ENCODE measurements at places on chromosomes 12 and 14. TPM values are rescaled to one million over a fixed set of nuclear protein-coding genes. Genes with fewer than 3 reads are reported as not detected.

- DNase-seq, result peak; percentile 24
Measured at GRCh38 chr14:31479027-31479426, 8.8 kb downstream of the GPR33 start.

DNA sequence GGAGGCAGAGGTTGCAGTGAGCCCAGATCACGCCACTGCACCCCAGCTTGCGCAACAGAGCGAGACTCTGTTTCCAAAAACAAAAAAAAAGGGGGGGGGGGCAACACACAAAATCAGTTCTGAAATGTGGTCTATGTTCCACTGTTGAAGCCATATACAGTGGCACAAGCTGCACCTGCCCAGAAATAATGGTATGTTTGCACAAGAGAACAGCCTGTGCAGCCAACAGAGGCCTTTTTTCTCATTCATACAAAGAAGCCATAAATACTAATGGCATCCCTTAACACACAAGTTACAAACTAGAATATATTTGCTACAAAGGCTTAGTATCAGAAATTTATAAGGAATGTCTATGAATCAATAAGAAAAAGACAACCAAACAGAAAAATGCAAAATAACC, 37.1 kb downstream of the ITPR2 start:
- no peak for DNase-seq

Gene LGMN
- 118 TPM for total RNA-seq

DNA sequence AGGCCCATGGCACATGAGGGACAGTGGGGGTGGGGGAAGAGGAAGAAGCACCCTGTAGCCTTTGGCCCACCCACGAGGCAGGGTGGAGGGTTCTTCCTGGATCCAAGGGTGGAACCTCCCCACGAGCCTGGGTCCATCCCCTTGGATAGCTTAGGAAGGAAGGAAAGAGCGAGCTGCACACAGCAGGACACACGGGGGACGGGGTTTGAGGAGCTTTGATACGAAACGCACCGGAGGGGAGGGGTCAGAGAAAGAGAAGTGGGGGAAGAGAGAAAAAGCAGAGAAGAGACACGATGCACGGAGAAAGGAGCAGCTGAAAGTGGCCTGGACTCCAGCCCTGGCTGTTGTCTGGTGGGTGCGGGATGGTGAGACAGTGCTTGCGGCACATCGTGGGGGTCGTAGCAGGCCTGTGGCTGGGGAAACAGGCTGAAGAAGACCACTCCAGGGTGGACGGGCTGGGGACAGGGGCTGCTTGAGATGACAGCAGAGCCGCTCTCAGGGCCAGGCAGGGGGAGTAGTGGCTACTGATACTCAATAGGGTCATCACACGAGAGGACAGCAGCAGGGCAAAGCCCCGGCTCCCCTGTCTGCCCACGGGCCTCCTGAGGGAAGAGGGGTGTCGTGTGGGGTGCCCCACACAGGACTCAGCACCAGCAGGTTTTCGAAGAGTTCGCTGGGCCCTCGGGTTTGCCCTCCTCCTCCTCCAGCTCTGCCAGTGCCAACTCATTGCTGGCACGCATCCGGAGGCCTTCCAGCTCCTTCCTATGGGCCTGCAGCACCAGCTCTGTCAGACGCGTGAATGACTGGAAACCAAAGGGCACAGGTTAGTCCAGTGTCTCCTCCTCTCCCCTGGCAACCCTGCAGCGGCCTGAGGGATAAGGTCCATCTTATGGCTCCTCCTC, 5.4 kb upstream of the GPX2 start:
- no peak for DNase-seq

GRCh38 chr12:22731236-22731635, 106.3 kb downstream of the ETNK1 start:
- DNase-seq, result no peak

- DNase-seq, result peak; percentile 95
Measured at GRCh38 chr14:25484235-25484634, 434.3 kb upstream of the STXBP6 start.

DNA sequence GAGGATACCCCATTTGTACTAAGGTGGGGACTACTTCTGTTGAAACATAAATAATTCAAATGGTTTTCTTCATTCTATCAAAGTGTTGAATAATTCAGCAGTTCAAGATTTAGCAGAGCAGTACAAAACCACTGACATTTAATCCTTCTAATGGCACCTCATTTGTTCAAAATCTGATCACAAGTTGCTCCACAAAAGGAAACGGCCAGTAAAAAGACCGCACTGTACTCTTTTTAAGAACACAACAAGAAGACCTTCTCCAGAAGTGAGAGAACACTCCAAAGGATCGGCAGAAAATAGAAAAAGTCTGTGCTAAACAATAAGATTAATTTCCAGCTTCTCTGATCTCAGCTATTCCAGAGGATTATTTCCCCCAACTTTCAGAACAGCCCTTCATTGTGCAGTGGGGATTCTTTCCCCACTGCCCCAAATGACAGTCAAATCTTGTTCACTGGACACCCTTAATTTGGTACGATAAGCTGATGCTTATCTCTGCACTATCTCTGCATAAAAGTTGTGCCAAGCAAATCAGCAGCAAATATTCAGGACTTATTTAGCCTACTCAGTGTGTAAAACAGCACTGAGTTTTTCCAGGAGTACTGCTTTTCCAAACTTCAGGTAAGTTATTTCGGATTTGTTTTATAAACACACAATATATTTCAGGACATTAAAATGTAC, 5.2 kb downstream of the MPHOSPH9 start:
- DNase-seq, result no peak

Gene SIX6
- total RNA-seq, result not detected

DNA sequence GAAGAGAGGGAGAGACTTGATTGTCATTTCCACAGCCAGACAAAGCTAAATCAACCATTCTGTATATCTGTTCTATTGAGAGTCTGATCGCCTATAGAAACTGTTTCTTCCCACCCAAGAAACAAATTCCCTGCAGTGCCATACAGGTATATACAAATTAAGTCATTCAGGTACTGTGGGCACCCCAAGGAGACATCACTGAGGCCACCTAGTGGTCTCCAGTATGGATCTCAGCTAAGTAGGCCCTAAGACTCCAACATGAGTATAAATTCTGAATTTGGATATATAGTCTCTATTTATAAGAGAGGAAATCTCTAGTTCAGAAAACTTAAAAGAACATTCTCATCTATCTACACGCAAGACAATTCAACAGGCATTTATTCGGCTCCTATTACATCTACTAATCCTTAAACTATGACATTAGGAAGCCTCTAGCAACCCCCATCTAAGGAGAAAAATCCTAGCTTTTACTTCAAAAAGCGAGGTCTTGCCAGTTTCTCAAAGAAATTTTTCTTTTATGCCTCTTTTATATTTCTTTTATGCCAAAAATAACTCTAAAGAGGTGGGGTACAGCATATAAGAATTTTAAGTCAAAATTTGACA, 62.6 kb downstream of the DCAF5 start:
- no peak for DNase-seq

Gene SELPLG
- 9.1 TPM for total RNA-seq

- DNase-seq, result no peak
Measured at GRCh38 chr12:26940516-26941214, 2.4 kb downstream of the FGFR1OP2 start.

DNA sequence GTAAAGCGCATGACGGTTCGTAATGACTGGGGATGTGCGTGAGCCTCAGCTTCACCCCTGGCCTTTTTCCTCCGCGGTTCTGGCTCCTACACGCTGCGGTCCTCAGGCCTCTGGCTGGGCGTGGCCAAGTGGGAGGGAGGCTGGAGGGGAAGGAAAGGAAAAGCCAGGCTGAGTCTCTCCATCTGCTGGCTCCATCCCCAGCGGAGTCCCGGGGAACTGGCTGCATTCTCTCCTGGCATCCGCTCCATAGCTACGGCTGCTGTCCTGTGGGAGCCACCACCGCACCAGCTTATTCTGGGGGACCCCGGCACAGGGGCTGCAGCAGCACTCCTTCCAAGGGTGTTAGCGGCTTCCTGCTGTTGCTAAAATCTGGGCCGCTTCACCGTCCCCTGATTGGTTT, 68.2 kb upstream of the SLC24A4 start:
- DNase-seq, result no peak

DNA sequence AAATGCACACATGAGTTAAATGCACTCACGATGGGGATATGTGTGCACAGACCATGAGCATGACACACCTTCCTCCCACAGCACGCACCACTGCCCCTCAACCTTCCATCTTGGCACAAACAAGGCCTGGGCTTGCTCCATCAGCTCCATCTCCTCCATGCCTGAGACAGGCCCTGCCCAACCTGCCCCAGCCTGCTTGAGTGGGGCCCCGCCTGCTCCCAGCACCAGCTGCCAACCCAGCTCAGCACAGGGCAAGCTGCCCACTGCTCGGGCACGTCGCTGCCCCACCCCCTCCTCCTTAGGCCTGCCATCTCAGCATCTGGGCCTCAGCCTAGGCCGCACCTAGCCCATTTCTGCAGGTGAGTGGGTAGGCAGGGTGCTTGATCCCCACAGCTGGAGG, 27.6 kb upstream of the KRT78 start:
- no peak for DNase-seq

Gene GPRC5A
- 4.1 TPM for total RNA-seq

Gene HPD
- total RNA-seq, result 0.72 TPM

DNA sequence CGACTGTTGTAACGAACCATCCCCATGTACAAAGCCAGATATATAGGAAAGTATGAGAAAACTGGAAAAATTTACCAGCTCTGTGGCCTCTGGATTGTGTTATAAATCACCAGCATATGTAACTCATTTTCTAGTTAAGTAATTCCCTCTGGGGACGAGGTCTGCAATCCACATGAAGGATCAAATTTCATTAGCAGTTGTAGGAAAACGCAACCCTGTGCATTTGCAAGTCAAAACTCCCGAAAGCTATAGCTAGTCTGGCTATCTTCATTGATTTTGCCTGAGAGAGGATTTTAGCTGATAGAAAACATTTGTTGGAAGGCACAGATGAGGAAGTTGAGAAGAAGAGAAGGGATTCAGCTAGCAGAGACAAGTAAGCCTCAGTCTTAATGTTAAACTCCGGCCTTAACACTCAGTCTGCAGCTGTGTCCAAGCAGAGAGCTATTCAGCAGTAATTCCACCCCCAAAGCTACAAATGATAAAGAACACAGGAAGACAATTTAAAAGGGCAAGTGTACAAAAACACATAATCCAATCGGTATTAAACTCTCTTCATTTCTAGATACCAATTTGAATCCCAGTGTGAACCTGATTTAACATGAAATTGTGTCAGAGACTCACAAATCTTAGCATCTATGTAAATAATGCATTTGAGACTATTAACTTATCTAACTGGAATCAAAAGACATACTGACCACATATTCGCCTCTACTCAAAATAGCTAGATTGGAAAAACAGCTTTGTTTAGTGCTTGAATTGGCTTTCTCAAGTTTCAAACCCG, 54.2 kb upstream of the CERS5 start:
- DNase-seq, result peak; percentile 70

Gene DNAJC22
- 2.2 TPM for total RNA-seq

DNA sequence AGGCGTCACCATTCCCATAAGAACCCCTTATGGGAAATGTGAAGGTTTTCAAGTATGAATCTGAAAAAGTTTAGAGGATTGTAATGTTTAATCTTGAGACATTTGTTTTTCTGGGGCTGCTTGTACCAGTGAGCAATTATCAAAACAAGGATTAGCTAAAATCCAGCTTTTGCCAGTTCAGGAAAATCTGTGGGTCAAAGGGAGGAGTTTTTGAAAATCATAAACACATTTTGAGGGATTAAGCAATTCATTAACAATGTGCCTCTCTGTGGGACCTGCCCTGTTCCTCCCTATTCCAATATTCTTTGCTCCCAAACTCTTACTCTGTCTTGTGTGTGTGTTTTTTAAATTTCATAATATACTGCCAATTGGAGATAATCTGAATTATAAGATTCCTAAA, 11.7 kb upstream of the DAAM1 start:
- DNase-seq, result no peak

GRCh38 chr12:1217191-1217949, 226.3 kb downstream of the ERC1 start:
- DNase-seq, result peak; percentile 36

Gene ENDOU
- total RNA-seq, result 0.50 TPM

- no peak for DNase-seq
Measured at GRCh38 chr14:96164861-96165490, 39.7 kb upstream of the BDKRB2 start.

DNA sequence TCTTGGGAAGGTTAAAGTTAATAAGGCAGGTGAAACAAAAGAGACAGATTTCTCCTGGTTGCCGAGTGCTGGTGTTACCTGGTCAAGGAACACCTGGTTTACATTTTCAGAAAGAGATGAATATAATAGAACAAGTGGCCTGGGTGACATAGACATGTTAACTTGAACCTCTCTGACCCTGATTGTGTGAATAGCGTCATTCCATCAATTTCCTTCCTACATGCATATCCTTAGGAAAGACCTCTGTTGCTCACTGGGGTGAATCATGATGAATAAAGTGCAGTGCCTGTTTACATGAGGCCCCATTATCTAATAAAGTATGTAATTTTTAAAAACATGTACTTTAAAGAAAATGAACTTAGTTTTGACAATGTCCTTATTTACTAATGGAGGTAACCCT, 1822.9 kb upstream of the FLRT2 start:
- DNase-seq, result no peak

Gene CMA1
- total RNA-seq, result not detected

- DNase-seq, result peak; percentile 58
Measured at GRCh38 chr14:53953002-53953827, 3.4 kb downstream of the BMP4 start.

DNA sequence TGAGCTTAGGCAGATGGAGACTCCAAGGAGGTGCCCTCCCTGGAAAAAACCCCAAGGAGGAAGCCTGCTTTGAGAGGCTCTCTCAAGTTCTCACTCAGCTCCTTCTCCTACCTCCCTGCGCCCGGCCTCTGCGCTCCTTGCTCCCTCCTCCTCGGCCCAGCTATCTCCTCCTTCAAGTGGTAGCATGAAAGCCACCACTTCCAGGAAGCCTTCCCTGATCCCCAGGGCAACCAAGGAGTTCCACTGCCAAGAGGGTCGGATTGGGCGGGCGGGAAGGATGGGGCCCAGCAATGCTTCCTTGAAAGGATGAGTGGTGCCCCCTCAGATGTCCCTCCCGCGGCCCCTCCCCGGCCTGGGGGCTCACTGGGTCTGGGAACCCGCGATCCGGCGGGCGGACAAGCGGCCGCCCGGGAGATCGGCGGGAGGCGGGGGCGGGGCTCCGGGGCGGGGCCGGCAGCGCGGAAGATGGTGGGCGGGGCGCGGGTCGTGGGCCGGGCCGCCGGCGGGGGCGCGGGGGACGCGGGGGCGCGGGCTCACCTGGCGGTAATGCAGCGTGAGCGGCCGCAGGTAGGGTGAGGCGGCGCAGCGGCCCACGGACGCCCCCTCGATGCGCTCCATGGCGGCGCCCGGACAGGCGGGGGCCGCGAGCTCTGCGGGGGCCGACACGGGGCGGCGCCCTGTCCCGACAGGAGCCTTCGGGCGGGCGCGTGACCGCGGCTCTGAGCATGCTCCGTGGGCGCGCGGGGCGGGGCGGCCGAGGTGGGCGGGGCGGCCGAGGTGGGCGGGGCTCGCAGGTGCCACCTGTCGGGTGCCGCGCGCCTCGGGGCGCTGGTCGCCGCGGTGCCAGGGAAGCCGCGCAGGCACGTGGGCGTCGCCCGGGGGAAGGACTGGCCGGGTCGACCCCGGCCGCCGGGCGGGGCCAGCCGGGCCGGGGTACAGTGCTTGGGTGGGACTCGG, at the start of gene NUDT14:
Gene NUDT14 (minus strand): TSS at position 721 of the 957 bp plus-strand sequence. CDS start 103 bp downstream, at position 618.
- no peak for DNase-seq
